Fibroblast of skin of abdomen (primary cell): ENCODE measurements at places on chromosomes 13 and 19.
A peak's percentile ranks its signal among the peaks of the same experiment; 100 is the strongest.

GRCh38 chr13:23796551-23796950, 92.6 kb downstream of the MIPEP start:
- no peak for DNase-seq

DNA sequence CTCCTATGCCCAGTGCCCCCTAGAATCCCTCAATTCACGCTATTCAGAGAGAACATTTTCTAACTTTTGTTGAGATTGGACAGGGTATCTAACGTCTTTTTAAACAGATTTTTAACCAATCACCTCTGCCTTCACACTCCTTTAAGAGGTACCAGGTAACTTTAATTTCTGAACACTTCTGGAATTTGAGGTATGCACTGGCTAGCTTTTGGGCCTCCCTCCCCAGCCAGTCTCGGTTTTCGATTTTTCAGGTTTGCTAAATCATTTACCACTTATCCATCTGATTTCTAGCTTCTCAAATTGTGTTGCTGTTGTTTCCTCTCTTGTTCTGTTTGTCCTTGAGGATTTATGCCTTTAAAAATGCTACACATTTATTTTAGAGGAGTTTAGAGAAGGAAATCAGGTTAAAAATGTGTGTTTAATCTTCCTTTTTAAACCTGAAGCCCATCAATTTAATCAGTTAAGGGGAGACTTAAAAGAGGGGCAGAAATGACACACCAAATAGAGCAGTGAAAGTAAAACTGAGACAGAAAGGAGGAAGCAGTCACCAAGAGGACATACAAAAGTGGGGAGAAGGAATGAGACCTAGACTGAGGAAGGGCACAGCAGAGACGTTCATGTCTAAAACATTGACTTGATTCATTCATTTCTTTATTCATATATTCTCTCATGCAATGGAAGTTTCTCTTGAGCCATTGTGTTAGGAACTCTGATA, 139.6 kb upstream of the HTR2A start:
- no peak for DNase-seq

- DNase-seq, result no peak
Measured at GRCh38 chr13:40519637-40520036, 146.8 kb downstream of the FOXO1 start.

DNA sequence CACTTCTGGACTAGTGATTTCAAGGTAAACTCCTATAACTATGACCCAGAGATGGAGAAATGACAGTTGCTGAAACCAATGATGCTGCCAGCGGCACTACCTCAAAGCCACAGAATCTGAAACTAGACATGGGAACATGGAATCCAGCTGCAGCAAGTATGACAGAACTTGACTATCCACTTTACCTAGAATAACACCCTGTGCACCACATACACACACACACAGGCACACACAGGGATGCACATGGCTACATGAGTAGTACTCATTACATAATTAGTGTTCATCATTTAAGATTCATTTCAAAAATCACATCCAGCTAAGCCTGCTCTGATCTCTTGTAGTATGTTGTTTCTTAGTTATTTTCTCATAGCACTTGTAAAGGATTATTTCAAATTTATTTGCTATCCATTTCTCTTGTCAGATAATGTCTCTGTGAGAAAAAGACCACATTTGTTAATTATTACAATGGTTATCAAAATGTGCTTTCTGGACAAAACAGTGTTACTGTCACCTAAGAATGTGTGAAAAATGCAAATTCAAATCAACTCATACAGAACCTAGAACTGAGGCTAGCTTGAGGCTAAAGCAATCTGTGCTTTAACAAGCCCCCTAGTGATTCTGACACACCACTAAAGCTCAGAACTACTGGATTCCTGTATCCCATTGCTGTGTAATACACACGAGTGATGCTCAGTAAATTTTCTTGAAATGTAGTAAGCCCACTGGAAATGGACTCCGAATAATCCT, 59.4 kb downstream of the WTIP start:
- DNase-seq, result no peak

DNA sequence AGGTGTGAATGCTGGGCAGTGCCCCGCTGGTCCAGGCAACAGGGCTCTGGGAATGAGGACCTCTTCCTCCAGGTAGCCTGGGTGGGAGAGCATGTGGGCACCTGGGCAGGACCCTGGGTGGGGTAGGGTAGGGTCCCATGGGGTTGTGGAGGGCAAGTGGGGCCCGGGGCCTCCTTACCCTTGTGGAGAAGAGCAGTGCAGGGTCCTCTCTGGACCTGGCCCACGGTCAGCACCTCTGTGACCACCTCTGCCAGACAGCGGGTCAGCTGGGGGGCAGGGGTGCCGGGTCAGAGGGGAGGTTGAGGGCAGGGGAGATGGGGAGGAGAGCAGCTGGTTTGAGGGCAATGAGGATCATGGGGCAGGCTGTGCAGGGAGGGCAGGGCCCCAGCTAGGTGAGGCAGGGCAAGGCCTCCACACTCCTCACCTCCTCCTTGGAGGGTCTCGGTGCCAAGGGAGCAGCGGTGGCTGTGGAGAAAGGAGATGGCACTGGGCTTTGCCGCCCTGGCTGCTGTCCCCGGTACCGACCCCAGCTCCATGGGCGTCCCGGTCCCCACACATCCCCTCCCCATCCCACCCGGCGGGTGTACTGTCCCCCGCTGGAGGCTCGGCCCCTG, 491 bp downstream of the CCER2 start:
- DNase-seq, result no peak

GRCh38 chr13:31096654-31097302, 64.9 kb downstream of the HSPH1 start:
- DNase-seq, result no peak

DNA sequence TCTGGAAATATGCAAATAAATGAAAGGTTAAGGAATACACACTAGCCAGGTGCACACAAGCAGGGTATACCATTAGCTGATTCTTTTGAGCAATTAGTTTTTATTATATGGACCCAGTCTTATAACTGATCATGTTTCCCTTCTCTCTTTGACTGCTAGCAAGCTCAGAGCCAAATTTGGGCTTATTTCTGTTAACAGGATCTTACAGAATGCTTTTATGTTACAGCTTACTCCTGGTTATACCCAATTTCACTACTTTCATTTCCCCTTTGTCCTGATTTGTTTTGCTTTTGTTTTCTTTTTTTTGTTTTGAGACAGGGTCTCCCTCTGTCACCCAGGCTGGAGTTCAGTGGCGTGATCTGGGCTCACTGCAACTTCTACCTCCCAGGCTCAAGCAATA, 12.9 kb upstream of the TPT1 start:
- no peak for DNase-seq

DNA sequence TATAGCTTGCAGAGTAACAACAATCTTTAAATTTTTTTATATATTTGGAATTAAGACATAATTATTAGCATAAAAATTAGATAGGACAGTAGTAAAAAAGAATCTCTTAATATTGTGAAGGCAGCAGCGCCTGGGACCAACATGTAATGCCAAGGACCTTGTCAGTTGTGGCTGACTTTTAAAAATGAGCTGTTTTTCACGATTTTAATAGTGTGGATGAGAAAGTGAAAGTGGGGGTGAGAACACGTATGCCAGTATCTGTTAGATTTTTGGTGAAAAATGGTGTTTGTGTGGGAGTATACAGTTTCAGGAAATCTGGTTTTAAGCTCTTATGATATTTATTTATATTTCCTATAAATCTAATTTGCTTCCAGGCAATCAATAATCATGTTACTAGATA, 125.2 kb downstream of the LMO7 start:
- DNase-seq, result no peak

GRCh38 chr13:32707471-32707870, 121.2 kb downstream of the PDS5B start:
- DNase-seq, result no peak

- no peak for DNase-seq
Measured at GRCh38 chr13:79502859-79503468, 22.0 kb downstream of the NDFIP2 start.

DNA sequence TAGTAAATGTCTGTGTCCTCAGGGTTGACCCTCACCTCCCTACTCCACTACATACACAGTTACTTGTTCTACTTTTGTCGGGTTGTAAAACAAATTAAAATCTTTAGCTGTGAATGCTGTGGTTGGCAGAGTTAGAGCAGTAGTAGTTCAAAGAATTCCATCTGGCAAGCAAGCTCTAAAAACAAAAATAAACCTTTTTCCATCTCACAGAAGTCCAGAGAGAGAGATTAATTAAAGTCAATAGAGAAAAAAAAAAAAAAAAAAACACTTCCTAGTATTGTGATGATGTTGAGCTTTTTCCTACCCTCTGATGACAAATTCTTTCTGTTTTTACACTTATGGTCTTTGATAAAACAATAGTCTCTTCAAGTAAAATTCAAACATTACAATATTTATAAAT, 338.4 kb downstream of the PCDH17 start:
- no peak for DNase-seq

DNA sequence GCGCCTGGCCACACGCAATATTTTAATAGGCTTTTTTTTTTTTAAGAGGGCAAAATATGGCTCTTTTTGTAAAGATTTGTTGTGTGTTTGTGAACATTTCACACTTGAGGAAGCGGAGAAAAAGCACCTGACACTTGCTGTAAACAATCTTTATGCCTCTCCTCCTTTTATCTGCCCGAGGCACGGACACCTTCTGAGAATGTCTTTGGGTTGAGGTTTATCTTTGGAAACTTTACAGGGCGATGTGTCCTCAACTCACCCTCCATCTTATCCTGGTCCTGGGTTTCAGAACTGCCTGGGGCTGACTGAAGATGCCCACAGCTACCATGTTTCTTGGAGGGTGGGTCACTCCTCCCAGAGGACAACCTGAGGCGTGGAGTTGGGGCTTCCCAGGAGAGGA, 44.0 kb downstream of the ZNF627 start:
- no peak for DNase-seq

- DNase-seq, result peak; percentile 81
Measured at GRCh38 chr19:4914736-4915501, 5.6 kb downstream of the UHRF1 start.

GRCh38 chr13:43235028-43235427, 211.6 kb downstream of the DNAJC15 start:
- no peak for DNase-seq

DNA sequence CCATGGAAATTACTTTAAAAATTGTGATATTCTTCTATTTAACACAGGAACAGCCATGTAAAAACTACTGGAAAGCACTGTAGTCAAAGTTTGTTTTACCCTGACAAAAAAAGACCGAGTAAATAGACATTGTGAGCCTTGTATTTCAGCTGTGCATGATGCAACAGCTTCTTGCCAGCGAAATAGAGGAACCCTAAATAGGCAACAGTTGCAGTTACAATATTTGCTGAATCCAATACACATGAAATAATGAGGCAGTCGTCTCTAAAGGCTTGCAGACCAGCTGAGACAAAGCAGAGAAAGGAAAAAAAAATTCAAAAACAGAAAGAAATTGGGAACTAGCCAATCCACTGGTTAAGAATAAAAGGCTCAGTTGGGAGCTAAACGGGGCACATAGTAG, 1001.1 kb downstream of the OLFM4 start:
- DNase-seq, result no peak

- no peak for DNase-seq
Measured at GRCh38 chr19:37333457-37333856, 37.4 kb upstream of the ZNF527 start.

DNA sequence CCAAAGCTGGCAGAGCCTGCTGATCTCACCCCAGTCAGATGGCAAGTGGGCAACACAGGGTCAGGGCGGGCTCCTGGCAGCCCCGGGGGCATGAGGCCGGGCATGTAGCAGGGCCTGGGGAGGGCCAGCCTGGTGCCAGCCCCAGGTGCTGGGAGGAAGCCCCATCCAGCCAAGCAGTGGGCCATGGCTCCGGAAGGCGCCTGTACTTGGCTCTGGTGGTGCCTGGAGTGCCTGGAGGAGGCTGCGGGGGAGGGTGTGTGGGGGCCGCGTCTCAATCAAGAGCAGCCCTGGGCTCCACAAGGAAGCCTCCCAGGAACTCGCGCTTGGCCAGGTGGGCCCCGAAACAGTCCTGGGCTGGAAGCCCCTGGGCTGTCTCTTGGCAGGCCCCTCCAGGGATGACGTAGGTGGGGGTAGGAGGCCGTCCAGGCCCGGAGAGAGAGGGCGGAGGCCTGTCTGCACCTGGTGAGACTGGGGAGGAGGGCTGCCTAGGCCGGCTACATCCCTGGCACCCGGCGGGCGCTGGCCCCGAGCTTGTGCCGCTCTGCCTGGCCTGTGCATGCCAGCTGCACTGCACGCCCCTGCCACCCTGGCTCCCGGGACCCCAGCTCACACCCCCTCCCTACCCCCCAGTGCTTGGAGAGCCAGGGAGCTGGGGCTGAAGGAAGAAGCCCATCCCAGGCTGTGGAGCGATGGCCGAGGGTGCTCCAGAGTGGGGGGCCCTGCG, 45.9 kb downstream of the COMP start:
- no peak for DNase-seq

DNA sequence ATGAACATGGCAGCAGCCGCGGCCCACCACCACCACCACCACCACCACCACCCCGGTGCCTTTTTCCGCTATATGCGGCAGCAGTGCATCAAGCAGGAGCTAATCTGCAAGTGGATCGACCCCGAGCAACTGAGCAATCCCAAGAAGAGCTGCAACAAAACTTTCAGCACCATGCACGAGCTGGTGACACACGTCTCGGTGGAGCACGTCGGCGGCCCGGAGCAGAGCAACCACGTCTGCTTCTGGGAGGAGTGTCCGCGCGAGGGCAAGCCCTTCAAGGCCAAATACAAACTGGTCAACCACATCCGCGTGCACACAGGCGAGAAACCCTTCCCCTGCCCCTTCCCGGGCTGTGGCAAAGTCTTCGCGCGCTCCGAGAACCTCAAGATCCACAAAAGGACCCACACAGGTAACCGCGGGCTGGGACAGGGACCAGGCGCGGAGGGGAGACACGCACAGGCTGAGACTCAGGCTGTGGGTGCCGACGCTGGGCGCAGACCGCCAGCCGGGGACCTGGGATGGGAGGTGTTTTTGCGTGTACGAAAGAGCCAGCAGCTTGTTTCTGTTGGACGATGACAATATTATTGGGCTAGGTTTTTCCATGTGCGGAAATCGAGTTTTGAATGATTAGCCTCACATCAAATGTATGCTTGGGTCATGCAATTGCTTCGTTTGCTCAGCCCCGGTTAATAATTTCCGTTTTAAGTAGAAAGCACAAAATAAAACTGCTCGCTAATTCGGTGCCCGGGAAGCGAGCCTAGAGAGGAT, 1.3 kb downstream of the ZIC2 start:
- DNase-seq, result no peak
